ENCODE measurements at places on chromosomes 5 and 9.

- no peak for DNase-seq
These were observed 2042.6 kb upstream of the CDH6 start for GRCh38 chr5:29150840-29151239.

DNA sequence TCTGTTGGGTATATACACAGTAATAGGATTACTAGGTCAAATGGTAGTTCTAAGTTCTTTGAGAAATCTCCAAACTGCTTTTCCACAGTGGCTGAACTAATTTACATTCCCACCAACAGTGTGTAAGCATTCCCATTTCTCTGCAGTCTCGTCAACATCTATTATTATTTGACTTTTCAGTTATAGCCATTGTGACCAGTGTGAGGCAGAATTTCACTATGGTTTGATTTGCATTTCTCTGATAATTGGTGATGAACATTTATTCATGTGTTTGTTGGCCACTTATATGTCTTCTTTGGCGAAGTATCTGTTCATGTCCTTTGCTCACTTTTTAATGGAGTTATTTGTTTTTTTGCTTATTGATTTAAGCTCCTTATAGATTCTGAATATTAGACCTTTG, 596.2 kb upstream of the DAB2 start:
- DNase-seq: no peak

- DNase-seq: no peak
These were observed 644 bp downstream of the IER5L start for GRCh38 chr9:129177443-129177790.

- no peak for DNase-seq
These were observed 18.7 kb downstream of the CPLX2 start for GRCh38 chr5:175889910-175890684.

DNA sequence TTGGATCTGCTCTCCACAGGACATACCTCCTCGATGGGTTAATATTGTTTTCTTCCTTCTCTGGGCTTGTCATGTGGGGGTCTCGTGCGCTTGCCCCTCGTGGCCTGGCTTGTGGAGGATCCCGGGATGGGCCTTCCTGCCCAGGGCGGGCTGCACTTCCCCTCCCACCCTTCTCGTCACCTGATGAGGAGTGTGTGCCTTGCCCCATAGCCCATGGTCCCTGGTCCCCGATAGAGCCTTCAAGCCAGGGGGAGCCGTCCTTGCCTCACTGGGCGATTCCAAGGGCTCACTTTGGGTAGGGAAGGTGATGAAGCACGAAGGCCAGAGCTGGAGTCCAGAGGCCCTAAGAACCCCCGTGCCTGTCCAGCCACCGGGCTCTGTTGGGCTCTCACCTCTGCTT, 28.7 kb downstream of the DYNC2I2 start:
- no peak for DNase-seq

DNA sequence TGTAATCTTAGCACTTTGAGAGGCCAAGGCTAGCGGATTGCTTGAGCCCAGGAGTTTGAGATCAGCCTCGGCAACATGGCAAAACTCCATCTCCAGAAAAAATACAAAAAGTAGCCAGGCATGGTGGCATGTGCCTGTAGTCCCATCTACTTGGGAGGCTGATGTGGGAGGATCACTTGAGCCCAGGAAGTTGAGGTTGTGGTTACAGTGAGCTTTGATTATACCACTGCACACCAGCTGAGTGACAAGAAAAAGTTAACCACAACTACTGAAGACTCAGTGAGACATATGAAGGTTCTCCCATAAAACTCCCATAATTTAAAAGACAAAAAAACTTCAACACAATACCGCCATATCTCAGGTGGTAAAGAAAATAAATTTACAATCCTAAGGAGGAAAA, 98.0 kb downstream of the NR6A1 start:
- no peak for DNase-seq

DNA sequence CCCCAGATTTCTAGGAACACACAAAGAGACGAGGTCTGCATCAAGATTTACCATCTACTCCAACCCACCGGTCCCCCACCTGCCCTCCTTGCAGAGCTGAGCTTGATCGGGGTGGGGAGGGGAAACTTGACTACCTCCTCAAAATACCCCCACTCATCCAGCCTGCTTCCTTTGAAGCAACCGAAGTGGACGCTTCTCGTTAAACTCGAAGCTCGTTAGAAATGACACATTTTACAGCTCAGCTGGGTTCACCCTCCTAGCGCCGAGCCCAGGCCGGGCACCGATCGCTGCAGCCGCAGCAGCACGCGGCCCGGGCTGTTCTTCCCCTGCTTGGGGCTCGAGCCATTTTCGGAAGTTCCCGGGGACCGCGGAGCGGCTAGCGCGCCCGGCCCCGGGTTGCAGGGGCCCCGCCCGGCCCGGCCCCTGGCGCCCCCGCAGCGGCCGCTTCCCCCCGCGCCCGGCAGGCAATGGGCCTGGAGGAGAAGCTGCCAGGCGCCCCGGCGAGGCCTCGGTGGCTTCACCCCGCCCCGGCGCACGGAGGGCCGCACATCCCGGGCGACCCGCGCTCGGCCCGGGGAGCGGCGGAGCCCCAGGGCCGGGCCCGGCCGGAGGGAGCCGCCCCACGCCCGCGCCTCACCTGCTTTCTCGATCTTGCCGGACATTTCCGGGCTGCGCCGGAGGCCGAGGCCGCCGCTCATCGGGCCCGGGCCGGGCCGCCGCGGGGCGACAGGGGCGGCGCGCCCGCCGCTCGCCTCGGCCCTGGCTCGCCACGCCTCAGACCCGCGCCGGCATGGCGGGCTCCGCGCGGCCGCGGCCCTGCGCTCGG, 530 bp downstream of the RAPGEF1 start:
- DNase-seq: no peak
